Stimulated activated naive B cell treated with anti-CD40 and anti-IgM and Interleukin-4, amounts not matched to agents 10 μg/mL and 1 μg/mL and 100 μg/mL, for 72 hours (primary cell): ENCODE measurements at places on chromosomes 16 and 17.

GRCh38 chr17:2453325-2453724 lies 52.5 kb upstream of the MNT start:
- no peak for DNase-seq

- no peak for DNase-seq
Observed at GRCh38 chr17:81470944-81471817, 41.4 kb downstream of the ACTG1 start.

GRCh38 chr16:51708861-51709260 lies 557.8 kb upstream of the SALL1 start:
- no peak for DNase-seq

- no peak for DNase-seq
Observed at GRCh38 chr16:58503166-58503862, 3.4 kb downstream of the NDRG4 start.

DNA sequence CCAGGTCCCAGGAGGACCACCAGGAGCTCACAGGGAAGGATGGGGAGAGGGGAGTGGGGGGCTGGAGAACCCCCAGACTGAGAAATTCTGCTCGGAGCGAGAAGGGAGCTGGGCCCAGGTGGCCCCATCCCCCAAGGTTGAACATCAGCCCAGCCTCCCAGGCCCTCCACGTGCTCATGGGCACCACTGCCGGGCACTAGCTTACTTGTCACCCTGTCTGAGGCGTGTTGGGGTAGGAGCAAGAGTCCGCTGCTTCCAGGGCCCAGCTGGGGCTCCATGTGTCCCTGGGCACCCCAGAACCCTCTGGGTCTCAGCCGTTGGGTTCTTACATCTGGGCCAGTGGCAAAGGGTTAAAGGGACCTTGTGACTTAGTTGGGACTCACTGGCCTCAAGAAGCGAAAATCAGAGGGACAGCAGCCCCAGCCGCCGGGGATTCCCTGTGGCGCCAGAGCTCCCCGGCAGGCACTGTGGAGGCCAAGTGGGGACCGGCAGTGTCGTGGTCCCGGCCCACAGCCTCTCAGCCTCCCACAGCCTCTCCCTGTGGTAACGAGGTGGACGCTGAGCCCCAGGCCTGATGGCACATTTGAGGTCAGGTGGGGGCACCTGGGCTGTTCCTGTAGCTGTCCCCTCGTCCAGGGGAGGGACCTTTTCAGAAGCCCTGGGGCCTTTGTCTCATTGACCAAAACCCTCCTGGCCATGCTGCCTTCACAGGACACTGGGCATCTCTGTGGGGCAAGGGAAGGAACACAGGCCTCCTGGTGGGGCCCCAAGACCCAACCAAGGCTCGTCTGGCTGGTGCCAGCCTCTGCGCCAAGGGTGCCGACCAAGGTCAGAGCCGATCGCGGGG lies 33.7 kb upstream of the CDH15 start:
- no peak for DNase-seq

- no peak for DNase-seq
Observed at GRCh38 chr17:73646409-73647300, 2.4 kb upstream of the SDK2 start.

DNA sequence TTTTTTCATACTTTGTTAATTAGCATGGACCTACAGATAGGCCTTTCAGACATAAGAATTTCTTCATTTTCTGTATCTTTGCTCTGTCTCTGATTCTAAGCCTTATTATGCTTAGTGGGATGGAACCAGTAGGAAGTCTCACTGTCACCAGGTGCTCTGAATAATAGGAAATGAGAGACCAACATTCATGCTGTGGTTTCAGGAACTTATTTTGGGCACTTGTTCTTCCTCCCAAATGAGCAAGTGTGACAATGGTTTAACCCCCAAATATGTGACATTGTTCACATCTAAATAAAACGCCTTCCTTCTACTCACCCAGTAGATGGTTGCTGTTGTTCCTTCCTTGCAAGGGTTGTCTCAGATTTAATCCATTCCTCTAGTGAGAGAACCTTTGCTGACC lies 100.2 kb downstream of the SYCE1L start:
- no peak for DNase-seq
